Activated gamma-delta T cell treated with Interleukin-2 at 50 U/mL for 16 hours (primary cell): ENCODE measurements at places on chromosomes 12 and 14.

- no peak for DNase-seq
Observed at GRCh38 chr14:100875861-100876590, 27.5 kb downstream of the RTL1 start.

DNA sequence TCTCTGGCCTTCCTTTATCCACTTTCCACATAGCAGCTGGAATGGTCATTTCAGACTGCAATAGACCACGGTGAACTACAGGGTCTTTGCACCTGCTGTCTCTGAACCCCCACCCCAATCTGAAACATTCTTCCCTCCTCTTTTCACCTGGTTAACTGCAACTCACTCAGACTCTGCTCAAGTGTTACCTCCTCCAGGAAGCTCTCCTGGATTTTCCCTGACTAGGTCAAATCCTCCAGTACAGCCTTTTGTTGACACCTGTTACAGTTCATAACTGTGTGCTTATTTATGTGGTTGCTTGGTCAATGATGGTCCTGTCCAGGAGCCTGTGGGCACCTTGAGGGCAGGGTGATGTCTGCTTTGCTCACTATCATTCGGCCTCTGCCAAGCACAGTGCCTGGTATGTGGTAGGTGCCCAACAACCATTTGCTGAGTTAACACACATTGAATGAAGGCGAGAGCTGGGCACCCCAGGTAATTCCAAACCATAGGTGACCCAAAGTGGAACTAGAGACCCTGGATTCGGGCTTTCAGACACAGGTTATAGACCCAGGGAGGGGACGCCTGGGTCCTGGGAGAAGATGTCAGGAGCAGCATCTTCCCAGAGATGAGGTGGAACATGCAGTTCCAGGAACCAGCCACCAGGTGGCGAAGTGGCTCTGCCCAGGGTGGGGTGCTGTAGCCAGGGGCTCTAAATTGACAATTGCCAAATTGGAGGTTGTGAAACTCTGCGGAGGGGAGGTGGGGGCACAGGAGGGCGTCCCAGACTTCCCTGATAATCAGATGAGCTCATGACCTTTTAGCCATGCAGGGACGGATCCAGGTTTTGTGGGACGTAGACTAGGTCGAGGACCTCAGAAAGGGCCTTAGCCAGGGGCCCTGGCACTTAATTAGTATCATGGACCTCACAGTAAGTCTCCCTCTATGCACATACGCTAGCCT lies 28.1 kb downstream of the TRPV4 start:
- peak; percentile 70 for DNase-seq

- DNase-seq, result no peak
Observed at GRCh38 chr12:102498471-102498870, 18.1 kb upstream of the IGF1 start.

- no peak for DNase-seq
Observed at GRCh38 chr14:39240769-39241168, 7.1 kb downstream of the MIA2 start.

DNA sequence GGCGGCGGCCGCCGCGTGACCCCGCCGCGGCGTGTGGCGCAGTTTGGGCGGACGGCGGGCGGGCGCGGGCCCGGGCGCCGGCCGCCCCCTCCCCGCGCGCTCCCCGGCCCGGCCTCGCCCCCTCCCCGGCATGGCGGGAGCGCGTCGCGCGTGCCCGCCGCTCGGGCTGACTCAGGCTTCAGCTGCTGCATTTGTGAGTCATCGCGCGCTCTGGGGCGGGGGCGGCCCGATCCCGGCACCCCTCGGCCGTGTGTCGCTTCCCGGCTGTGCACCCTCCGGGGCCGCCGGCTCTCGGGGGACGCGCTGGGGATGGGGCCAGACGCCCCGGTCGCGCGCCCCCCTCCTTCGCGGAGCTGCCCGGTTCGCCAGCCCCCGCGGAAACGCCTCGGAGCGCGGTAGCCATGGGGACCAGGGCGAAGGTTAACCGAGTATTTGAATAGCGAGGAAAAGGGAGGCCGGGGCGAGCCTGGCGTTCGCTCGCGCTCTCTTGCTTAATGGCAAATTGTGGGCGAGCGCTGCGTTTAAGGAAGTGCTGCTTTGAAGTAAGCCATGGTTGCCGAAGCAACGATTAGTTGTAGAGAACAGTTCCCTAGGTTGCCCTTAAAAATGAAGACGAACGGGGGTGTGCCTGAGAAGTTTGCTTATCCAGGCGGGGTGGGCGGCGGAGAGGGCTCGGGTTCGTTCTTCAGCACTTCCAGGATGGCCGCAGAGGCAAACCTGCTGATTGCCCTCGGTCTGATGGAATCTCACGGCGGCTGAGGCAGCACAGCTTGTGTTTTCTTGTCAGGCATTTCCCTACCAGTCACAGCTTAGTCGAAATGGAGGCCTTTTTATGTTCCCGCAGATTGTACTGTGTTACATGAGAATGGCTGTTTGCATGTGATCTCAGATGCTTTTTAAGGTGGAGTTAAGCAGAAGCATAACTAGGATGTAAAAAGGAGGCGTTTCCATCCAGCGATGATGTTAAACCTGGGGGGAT lies 896 bp downstream of the EIF5 start:
- peak; percentile 64 for DNase-seq

- DNase-seq, result no peak
Observed at GRCh38 chr12:8501720-8502119, 11.6 kb upstream of the CLEC4D start.

- DNase-seq, result peak; percentile 3
Observed at GRCh38 chr12:32105986-32106516, 596 bp upstream of the BICD1 start.

- DNase-seq, result no peak
Observed at GRCh38 chr14:90576581-90576980, 179.8 kb downstream of the CALM1 start.

- no peak for DNase-seq
Observed at GRCh38 chr14:92969871-92970270, 46.9 kb downstream of the CHGA start.

GRCh38 chr14:31025367-31026076 lies at the start of gene AP4S1:
TSS of gene AP4S1 (plus strand) at chr14:31025649. CDS start at chr14:31066197, 40,548 bp downstream.
- DNase-seq, result peak; percentile 32

GRCh38 chr12:99611117-99611516 lies 36.4 kb upstream of the GARIN6 start:
- DNase-seq, result no peak

DNA sequence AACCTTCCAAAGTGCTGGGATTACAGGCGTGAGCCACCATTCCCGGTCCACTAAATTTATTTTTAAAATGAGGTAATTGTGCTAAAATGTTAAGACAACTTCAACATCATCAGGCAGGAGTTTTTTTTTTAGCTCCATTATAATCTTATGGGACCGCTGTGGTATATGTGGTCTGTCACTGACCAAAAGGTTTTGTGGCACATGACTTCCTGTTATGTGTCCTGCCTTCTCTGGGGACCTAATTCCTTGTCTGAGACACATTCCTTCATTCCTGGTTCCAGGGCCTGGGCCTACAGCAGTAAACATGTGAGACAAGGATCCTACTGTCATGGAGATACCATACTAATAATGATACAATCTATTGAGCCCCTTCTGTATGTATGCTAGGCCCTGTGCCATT lies 4.9 kb downstream of the TEX52 start:
- no peak for DNase-seq

- DNase-seq, result no peak
Observed at GRCh38 chr12:19227880-19228210, 98.3 kb downstream of the PLEKHA5 start.

DNA sequence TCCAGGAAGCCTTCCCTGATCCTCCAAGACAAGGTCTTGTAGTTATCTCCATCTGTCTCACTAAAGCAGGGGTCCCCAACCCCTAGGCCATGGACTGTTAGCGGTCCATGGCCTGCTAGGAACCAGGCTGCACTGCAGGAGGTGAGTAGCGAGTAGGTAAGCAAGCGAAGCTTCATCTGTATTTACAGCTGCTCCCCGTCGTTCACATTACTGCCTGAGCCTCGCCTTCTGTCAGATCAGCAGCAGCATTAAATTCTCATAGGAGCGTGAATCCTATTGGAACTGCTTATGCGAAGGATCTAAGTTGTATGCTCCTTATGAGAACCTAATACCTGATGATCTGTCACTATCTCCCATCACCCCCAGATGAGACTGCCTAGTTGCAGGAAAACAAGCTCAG lies 12.4 kb upstream of the NFYB start:
- DNase-seq, result no peak

DNA sequence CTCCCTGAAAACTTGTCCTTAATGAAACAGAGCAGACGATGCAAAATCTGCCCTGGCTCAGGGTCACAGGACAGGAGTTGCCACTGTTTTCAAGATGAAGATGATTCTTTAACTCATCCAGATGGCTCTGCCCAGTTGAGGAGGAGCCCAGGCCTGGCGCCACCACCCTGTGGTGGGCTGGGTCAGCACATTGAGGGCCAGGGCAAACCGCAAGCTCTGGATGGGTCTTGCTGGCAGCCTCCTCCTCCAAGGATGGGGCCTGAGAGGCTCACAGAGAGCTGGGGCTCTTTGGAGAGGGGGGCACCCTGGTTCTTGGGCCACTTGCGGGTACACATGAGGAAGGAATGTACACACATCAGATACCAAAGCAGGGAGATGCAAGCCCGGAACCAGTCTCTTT lies 158.2 kb downstream of the NUAK1 start:
- DNase-seq, result no peak

DNA sequence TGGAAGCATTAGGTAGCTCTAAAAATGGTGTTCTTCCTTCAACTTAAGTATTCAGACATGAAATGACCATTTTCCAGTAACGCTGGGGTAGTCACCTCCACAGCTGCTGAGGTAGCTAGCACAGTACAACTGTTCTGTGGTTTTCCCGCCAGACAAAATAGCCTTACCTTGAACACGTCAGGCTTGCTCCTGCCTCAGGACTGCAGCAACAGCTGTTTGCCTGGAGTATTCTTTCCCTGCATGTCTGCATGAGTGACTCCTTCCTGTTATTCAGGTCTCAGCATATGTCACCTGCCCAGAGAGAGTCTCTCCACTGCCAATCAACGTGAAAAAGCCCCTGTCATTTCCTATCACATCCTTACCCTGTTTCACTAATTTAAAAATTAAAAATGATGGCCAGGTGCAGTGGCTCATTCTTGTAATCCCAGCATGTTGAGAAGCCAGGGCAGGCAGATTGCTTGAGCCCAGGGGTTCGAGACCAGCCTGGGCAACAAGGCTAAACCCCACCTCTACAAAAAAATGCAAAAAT lies 37.9 kb downstream of the WDR89 start:
- no peak for DNase-seq

- no peak for DNase-seq
Observed at GRCh38 chr12:131403676-131404075, 307.2 kb upstream of the SFSWAP start.

DNA sequence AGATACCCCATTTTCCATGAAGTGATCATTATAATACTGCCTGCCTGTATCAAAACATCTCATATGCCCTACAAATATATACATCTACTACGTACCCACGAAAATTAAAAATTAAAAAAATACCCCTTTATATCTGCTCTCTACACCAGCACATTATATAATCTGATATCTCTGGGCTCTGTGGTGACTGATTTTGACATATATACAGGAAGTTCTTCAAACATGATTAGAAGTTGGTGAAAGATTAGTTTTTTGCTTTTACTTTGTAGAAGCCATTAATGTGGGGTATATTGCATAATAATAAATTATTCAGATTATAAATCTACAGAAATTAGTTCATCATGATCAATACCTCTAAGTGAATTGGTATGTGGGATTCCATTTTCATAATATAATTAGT lies 126.7 kb upstream of the MDM1 start:
- DNase-seq, result no peak

GRCh38 chr14:71586131-71586897 lies 345.9 kb upstream of the RGS6 start:
- no peak for DNase-seq

GRCh38 chr14:38171197-38171596 lies 36.5 kb upstream of the SSTR1 start:
- no peak for DNase-seq

GRCh38 chr12:103672401-103673119 lies 85.5 kb downstream of the STAB2 start:
- no peak for DNase-seq

DNA sequence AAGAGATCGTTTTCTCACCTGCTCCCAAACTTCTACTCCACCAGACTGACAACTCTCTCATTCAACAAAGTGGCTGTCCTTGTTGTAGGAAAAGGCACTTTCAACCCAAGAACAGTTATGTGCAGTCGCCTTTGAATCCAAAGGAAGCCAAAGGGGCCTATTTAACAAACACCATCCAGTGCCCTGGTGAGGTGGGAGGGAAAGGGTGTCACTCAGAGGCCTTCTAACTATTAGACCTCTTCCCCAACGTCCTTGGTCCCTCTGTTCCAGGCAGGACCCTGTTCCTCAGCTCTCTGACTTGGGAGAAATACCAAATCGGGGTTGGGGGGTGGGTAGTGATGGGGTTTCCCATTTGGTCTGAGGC lies 3.2 kb downstream of the SIX4 start:
- no peak for DNase-seq

DNA sequence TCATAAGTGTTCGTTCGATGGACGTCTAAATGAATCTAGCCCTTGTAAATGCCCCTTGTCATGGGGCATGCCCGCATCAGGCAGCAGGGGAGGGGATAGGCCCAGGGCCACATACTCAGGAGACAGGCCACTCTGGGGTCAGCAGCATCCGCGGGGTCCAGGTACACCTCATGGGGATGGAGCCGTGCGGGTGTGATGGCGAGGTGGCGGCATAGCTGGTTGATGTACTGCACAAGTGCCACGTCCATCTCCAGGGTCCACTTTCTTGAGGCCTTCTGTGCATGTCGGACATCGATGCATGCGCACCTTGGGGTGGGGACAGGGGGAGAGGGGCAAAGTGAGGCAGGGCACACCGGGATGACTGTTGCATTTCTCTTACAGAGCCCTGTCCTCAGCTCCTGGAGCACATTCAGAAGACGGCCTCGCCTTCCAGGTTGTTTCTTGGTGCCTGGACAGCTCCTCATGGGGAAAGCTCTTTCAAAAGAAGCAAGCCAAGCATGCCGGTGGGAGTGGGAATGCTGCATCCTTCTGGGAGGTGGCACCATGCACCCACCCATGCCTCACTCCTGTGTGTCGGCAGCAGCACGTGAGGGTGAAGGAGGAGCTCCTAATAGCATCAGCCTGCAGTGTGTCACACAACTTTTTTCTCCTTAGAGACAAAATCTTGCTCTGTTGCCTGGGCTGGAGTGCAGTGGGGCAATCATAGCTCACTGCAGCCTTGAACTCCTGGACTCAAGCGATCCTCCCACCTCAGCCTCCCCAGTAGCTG lies 47.4 kb downstream of the TRAFD1 start:
- no peak for DNase-seq

- no peak for DNase-seq
Observed at GRCh38 chr12:92496790-92497189, 206.0 kb upstream of the PLEKHG7 start.
